ENCODE measurements at places on chromosomes 13 and 19.

DNA sequence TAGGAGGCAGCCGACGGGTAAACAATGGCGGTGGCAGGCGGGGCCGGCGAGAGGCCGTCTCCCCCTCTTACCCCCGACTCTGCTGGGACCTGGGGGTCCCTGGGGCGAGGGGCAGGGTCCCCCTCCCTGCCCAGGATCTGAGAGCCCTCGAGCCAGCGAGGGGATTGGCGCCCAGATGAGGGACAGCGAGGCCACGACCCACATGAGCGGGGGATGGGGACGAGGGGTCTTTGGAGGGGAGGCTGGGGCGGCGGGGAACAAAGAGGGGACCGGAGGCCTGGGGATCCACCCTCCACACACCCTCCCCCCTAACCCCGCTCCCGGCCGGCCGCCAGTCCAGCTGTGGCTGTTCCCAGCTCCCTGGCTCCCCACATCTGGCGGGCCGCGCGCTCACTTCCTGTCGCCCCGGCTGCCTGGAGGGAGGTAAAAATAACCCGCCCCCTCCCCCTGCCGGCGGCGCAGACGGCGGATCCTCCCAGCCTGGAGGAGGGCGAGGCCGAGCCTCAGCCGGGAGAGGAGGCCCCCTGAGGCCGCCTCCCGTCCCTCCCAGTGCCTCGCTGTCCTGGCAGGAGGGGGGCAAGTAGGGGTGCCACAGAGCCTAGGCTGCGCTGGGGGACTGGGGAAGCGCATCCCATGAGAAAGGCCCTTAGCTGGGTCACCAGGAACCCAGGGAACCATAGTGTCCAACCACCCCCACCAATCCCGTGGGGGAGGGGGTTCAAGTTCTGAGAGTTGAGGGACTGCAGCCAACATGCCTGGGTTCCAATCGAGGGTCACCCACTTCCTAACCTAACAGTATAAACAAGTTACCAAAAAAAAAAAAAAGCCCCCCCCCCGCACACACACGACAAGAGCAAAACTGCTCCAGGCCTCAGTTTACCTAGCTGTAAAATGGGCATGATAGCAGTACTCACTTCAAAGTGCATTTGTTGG is 29.3 kb upstream of the NANOS3 start:
- peak; percentile 77 for DNase-seq

GRCh38 chr19:6568816-6569215 is 22.1 kb downstream of the CD70 start:
- no peak for DNase-seq

- DNase-seq, result no peak
Measured at GRCh38 chr13:36114233-36114632, 16.9 kb downstream of the DCLK1 start.

DNA sequence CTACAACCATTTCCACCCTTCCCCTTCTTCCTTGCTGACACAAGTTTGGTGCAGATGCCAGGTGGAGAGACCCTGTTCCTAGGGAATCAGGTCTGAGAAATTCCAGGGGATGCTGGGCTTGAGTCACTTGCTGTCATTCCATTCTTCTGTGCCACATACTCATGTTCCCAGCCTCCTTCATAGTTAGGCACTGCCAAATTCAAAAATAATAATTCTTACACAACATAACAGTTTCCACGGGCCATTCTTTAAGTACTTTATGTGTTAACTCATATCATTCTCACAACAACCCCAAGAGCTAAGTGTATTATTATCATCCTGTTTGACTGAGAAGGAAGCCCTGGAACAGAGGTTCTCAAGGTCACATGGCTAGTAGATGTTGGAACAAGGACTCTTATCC is 27.1 kb upstream of the POMP start:
- DNase-seq, result no peak

- no peak for DNase-seq
Measured at GRCh38 chr19:55376241-55376933, at the start of gene TMEM190. Gene TMEM190 (plus strand): TSS chr19:55376826. CDS start chr19:55376854, 28 bp downstream.

GRCh38 chr13:45300190-45300985 is 40.6 kb downstream of the TPT1 start:
- no peak for DNase-seq

DNA sequence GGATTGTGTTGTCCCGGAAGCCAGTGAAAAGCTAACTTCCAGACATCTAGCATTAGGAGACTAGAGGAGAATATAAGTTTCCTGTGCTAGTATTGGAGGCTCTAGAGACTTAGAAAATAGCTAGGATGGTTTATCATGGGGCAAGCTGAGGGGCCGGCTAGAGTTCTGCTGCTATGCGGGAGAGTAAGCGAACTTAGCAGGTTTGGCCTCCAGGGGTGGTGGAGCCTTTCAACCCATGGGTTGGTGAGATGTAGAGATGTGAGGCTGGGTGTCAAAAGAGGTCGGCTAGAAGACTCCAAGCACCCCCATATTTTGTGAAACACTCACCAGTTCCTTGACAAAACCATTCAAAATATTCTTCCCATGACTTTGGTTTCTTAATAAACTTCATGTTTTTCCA is 4.4 kb downstream of the SULT2A1 start:
- no peak for DNase-seq

DNA sequence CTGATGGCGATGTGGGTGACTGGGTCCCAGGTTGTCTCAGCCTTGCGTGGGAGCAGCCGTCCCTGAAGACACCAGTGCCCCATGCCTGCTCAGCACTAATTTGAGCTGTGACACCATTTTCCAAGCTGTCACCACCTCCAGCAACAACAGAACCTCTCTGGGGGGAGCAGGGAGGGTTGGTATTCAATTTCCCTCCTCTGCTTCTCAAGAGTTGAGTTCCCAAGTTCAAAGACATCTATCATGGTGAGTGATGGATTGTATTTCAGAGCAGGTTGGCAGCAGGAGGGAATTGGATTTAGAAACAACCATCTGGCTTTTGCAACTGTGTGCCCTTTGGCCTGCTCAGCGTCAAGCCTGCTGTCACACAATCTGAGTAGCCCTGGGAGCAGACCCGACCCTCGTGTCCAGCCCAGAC is 46.9 kb upstream of the UQCRFS1 start:
- no peak for DNase-seq

- no peak for DNase-seq
Measured at GRCh38 chr19:2290441-2291184, 8.6 kb upstream of the PEAK3 start.

DNA sequence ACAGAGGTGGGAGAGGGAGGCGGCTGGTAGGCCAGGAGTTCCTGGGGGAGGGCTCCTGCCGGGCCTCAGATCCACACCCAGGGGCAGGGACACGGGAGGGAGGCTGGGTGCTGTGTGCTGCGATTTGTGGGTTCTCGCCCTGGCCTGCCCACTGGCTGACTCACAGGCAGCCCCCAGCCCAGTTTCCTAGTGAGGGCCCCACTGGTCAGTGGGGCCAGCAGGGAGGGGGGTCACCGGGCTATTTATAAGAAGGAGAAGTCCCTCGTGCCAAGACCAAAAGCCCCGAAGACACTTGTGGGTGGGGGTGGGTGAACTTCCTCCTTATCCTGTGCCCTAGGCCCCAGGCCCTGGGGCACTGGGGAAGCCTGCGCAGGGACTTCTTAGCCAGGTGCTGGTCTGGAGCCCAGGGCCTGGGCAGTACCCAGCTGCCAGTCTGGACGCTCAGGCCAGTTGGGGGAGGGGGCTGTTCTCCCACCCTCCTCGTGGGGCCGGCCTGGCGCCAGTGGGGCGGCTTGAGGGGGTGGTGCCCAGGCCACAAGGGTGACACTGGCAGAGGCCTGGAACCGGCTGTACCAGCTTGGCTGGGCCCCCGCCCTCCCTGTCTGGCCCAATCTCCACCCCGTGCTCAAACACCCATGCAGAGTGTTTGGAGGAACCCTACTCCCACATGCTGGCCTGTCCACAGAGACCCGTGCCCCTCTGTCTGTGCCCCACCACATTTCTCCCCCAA is 5.0 kb upstream of the JUNB start:
- DNase-seq, result no peak

DNA sequence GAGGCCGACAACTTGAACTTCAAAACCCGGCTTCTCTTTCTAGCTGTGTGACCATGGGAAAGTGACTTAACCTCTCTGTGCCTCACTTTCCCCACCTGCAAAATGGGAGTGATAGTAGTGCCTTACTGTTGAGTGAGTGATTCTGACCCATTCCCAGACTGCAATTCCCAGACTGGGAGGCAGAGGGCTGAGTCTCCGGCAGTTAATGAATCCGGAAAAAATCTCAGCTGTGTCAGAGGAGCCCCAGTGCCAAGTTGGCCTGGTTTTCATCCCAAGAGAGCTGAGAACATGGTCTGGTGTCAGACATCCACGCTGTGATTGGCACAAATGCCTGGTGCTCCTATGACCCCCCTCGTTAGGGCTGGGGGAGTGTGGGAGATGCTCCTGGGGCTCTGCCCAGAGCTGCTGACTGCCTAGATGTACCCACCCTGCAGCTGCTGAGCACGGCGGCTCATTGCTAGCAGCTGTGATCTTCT is 50.0 kb downstream of the PIN1 start:
- no peak for DNase-seq

GRCh38 chr13:114115796-114116195 is 16.6 kb downstream of the RASA3 start:
- DNase-seq, result no peak

GRCh38 chr19:16444269-16444600 is 27.5 kb downstream of the EPS15L1 start:
- DNase-seq, result no peak

GRCh38 chr13:111006506-111007031 is 91.7 kb upstream of the ANKRD10 start:
- DNase-seq, result peak; percentile 52

GRCh38 chr13:41213316-41213715 is 18.9 kb upstream of the KBTBD7 start:
- no peak for DNase-seq

DNA sequence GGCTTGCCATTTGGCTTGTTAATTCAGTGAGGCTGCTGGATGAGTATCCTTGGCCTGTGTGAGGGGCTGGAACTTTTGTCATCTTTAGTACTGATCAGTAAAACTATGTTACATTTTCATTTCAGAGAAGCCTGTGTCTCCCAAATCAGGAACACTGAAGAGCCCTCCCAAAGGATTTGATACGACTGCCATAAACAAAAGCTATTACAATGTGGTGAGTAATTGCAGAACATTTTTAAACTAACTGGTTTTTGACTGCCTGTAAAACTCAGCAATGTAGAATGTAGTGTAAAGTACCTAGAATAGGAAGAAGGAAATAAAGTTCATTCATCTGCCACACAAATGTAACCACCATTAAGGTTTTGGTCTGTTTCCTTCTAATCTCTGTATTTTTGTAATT is 87.4 kb upstream of the TEX29 start:
- no peak for DNase-seq

DNA sequence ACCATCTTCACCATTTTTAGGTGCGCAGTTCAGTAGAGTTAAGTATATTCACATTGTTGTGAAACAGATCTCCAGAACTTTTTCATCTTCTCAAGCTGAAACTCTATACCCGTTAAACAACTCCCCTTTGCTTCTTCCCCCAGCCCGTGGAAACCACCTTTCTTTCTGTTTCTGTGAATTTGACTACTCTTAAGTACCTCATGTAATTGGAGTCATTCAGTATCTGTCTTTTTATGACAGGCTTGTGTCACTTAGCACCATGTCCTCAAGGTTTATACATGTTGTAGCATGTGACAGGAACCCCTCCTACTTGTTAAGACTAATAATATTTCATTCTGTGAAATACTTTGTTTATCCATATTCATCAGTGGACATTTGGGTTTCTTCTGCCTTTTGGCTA is 52.8 kb downstream of the TNFRSF19 start:
- DNase-seq, result no peak

- no peak for DNase-seq
Measured at GRCh38 chr13:46307554-46307953, 79.5 kb downstream of the RUBCNL start.

- DNase-seq, result peak; percentile 65
Measured at GRCh38 chr19:41324921-41325639, 15.1 kb downstream of the CCDC97 start.

DNA sequence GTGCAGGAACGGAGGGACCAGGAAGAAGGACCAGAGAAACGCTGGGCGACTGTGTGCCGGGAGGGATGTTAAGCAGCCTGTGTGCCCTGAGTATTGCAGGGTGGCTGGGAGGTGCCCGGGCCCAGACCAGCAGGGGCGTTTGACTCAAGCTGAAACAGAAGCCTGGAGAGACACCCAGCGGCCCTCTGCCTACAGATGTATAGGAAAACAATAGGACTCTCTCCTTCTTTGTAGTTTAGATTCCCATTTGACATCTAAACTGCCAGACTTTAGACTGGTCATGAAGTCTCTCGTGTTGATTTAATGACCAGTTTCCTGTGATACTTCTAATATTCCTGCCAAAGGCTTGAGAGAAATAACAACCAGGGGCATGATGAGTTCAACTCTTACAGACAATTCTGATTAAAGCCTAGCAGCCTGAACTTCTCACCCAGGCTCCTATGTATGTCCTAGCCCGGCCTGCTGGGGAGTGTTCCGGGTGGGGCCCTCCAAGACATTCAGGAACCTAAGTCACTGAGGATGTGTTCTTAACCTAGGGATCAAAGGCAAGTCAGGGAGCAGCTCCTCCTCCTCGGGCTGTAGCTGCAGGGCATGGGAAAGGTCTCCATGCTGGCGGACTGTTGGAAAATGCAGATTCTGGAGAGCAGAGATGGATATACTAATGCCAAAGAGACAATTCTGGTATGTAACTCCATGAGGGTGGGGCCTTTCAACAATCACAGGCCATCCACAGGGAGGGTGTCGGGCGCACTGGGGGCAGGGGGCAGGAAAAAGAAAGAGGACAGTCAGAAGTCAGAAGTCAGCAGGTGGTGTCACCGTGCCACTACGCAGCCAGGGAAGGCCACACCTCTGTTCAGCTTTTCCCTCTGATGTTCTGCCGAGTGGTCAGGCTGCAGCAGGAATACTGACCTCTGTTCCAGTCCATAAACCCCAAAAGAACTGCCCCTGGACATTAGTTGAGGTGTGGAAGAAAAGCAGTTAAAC is 131.8 kb downstream of the STARD13 start:
- DNase-seq, result no peak

GRCh38 chr19:11005521-11005920 is 44.7 kb downstream of the SMARCA4 start:
- DNase-seq, result no peak

GRCh38 chr13:91303031-91303430 is 44.5 kb upstream of the MIR17HG start:
- no peak for DNase-seq

DNA sequence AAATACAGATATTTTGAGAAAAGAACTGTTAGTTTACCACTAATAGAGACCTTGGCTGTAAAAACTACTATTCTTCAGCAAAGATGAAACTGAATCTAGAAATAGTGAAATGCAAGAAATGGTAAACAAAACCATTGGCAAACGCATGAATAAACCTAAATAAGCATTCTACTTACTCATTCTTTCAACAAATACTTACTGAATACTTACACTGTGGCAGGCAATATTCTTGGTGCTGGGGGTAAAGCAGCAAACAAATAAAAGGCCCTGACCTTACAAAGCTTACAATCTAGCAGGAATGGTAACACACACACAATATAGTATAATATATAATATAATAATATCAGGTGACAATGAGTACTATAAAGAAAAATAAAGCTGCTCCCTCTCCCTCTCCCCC is 38.7 kb downstream of the KATNAL1 start:
- DNase-seq, result no peak

DNA sequence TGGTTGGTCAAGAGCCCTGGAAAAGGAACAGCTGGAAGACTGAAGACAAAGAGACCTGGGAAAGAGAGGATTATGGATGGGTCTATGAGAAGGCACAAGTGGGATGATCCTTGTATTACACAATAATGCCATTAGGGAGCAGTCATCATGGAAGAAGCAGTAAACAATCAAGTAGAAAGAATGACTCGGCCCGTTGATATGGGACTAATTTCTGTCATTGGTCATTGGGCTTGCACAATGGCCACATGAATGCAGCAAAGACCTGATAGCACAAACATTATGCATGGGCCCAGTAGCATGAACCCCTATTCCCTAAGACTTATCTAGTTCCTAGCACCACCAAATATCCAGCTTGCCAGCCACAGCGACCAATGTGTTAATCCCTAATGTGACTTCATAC is 390.3 kb upstream of the ZNF507 start:
- DNase-seq, result no peak

All from urothelium cell line (cell line).